Colonic mucosa (tissue), 4 donors: ENCODE measurements at places on chromosomes 16 and 17.

- no peak for DNase-seq
Observed at GRCh38 chr17:51604299-51605020, 344.1 kb downstream of the UTP18 start.

GRCh38 chr16:1834096-1834495 is 7.1 kb downstream of the FAHD1 start:
- DNase-seq = no peak

DNA sequence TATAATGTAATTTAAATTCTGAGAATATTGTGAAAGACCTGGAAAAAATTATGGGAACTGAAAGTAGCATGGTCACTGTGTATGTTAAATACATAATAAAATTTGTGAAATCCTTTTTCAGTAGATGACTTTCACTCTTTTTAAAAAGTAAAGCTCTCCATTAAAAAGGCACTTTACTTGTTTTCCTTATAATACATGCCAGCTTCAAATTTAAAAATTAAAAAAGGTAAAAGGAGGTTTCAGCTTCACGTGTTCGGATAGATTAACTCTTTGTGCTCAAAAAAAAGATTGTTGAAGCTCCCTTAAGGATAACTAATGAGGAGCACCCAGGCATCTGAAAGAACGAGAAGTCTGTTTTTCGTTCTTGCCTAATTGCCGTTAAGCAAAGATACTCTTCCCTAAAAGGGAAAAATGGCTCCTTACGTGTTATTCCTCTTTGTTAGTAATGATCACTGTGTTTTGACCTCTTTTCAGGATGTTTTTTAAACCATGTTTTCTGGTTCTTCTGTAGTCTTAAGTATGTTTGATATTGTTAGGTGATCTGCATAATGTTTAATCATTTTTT is 87.8 kb downstream of the TUBD1 start:
- DNase-seq = no peak

GRCh38 chr17:41186872-41187271 is 2.2 kb upstream of the KRTAP4-1 start:
- no peak for DNase-seq

DNA sequence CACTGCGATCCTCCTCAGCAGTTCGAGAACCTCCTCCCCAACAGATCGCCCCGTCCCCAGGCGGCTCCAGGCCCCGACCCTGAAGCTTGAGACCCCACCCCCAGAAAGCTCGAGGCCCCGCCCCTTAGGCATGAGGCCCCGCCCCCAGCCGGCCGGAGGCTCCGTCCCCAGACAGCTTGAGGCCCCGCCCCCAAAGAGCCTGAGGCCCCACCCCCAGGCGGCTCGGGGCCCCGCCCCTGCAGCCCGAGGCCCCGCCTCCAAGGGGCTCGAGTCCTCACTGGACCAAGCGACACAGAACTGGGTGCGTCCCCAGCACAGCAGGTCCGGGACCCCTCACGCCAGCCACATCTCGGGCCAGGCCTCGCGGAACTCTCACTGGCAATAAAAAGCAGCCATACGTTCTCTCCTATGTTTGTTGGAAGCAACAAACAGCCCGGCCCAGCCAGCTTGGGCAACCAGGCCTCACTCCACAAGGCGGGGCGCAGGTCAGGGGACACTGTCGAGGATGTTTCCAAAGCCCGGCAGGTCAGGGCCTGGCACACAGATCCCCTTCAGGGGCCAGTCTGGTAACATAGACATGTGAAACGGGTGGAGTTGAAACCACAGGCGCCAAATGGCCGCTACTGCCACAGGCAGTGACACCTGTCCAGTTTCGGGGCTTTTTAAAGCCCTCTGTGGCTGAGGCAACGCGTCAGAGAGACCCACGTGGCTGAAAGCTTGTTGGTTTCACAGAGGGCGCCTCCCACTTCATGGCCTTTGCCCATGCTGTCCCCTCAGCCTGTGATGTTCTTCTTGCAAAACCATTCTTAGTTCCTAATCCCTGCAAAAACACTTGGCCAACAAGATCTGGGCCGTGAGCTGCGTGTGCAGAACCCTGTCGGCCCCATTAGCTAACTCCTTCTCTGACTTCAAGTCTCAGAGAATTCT is 224.2 kb downstream of the PARN start:
- peak; percentile 55 for DNase-seq

- peak; percentile 40 for DNase-seq
Observed at GRCh38 chr17:47905221-47905733, 9.2 kb downstream of the SP2 start.

DNA sequence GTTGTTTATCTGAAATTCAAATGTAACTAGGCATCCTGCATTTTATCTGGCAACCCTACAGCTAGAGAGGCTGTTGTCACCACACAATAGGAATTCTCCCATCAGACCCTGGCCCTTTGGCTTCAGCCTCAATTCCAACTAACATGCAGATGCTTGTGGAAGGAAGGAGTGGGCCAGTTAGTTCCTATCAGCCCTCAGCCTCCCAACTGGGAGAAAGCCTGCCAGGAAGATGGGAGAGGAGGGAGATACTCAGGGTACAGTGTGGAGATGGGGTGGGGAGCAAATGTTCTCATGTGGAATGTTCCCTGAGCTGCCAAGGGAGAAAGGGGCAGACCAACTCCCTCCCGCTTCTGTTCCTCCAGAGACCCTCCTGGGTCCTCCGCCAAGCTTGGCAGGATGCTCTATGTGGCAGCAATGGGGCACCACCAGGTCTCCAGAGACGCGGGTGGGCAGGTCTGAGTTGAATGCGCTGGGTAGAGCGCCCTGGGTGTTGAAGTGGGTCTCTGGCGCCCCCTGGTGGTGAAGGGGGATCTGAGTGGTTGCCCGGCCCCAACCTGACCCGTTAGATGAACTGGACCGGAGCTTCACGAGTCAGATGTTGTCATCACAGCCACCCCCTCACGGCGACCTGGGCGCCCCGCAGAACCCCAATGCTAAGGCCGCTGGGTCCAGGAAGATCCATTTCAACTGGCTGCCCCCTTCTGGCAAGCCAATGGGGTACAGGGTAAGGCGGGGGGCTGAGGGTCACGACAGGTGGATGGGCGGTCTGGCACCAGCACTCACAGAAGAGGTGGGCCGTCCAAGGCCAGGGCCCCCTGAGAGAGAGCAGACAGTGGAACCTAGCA is 15.2 kb downstream of the GALK1 start:
- peak; percentile 87 for DNase-seq

DNA sequence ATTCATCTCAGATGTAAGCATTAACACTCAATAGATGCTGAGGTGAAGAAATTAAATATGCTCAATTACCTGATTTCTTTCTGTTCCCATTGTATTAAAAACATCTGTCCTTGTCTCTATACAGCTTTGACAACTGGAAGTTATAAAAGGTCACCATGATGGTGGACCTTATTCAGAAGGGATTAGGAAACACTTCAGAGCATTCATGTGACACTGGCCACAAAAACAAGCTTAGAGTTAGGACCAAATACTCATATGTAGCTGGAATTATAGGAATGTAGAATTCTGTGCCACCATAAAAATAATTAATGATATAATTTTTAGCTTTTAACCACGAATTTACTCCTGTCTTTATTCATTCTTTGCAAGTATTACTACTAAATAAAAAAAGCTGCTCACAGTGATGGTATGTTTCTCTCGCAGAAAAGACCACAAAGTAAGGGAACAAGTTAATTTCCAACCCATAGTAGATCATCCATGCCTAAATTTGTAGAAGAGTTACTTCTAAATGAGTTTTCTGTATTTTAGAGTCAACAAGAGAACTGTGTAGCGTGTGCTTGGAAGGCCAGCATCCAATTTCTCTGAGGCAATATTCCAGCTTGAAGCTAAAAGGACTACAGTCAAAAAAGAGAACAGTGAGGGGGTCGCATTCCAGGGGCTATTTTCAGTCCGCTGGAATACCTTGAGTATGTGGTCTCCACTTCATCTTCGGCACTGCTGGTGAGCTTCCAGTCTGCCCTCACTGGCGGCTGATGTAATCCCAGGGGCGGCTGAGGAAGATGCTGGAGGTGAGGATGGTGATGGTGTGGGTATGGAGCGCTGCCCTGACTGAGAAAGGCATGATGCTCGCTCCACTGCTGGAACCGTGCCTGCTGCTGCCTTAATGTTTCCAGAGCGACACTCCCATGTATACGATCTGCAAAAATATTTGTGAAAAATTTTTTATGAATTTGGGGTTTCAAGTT is 63.7 kb downstream of the CACNG1 start:
- DNase-seq = no peak

DNA sequence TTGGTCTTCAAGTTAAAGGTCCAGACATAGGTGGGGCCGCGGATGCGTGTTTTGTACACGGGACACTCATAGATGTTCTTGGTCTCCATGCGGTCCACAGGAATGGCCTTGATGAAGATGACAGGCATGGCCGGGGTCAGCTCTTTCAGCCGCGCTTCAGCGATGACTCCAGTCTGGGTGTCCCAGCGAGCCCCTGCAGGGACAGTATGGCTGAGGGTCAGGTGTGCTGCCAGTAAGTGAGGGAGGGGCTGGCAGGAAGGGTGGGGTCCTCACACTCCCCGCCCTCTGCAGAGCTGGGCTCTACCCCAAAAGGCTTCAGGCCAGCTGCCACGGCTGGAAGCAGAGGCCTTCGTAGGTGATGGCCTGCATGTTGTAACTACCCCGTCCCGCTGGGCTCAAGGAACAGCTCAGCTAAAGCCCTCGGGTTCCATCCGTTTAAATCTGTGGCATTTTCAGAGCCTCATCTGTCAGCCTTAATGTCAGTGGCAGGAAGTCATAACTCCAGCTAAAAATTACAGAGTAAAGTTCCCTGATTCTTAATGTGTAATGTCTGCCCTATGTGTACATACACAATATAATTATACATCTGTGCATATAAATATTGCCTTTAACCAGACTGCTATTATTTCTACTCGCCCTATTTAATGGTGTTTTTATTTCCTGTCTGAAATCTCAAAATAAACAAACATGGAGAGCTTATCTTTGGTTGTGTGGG is 45.7 kb downstream of the PGS1 start:
- no peak for DNase-seq

GRCh38 chr17:63838631-63839171 is 3.8 kb downstream of the SMARCD2 start:
- peak; percentile 72 for DNase-seq

DNA sequence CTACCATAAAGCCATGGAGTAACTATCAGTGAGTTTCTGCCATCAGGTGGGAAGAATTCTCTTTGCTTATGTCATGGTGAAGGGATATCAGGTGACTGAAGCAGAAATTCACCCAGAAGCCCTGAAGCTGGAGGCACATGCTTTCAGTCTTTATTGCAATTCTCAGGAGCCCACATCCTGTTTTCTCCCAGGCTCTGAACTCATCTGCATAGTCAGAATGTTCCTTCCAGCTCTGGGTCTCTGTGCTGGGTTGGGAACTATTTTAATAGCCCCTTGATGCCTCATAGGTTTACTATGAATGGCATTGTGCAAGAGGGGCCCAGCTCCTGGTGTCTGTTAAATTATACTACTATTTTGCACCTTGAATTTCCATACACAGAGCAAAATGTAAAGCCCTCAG is 198.4 kb upstream of the SOX9 start:
- no peak for DNase-seq

DNA sequence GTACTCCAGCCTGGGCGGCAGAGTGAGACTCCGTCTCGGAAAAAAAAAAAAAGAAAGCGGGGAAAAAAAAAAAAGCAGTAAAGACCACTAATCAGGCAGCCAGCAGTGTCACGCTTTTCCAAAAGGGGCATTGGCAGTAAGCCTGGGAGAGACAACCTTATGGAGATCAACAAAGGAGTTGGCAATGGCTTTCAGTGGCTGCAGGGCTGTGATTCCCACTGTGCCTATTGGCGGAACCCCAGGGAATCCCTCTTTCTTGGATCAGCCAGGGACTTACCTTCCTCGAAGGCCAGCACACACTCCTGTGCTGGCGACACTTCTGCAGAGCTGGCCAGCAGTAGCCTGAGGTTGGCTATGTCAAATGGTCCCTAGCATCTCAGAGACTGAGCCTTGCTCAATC is 43.2 kb upstream of the ZFHX3 start:
- DNase-seq = no peak

DNA sequence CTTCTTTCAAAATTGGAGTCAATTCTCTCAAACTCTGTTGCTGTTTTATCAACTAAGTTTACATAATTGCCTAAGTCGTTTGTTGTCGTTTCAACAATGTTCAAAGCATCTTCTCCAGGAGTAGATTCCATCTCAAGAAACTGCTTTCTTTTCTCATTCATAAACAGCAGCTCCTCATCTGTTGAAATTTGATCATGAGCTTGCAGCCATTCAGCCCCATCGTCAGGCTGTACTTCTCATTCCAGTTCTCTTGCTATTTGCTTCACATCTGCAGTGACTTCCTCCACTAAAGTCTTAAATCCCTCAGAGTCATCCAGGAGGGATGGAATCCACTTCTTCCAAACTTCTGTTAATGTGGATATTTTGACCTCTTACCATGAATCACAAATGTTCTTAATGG is 230.6 kb downstream of the IRF8 start:
- no peak for DNase-seq

DNA sequence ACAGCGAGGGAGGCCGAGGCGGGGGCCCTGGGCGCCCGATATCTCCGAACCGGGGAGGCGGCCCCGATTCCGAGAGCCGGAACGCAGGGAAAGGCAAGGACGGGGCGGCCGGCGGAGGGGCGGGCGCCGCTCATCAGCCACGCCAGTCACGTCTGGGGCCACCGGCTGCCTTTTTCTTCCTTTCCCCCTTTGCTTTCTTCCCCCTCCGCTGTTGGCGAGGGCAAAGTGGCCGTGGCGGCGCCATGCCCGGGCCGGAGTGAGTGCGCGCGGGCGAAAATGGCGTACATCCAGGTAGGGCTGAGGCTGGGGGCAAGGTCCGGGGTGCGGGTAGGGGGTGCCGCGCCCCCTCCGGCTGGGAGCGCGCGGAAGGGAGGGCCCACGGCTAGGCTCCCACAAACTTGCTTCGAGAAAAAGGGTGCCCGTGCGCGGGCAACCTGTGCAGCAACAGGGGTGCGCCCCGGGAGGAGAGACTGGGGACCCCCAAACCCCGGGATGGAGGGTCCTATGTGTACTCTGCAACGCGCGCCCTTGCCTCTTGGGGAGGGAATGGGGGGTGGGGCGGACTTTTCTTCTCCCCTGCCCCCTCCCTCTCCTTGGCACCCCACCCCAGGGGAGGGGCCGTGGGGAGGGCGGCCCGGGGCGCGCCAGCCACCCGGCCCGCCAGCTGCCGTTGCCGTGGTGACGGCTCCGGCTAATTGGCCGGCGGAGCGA is 486 bp downstream of the SYT17 start:
- peak; percentile 60 for DNase-seq

DNA sequence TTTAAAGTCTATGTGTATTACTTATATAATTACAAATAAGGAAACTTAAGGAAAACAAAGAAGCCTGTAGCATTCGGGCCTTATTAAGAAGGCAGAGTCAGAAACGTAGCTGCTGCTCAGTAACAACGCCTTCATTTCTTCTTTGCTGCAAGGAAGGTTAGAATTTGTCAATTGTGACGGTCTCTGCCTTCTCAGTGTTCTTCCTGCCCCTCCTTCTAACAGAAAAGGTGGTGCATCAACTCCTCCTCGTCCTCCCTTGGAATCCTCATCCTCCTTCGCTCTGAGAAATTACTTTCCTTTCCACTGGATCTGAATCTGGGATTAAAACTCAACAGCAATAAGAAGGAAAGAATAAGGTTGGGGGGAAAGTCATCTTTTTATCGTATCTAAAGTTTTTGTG is 63.0 kb downstream of the VPS53 start:
- DNase-seq = no peak

- no peak for DNase-seq
Observed at GRCh38 chr16:6247150-6247549, 1085.5 kb upstream of the RBFOX1 start.

GRCh38 chr17:978103-979093 is 1.2 kb downstream of the NXN start:
- DNase-seq = no peak

- no peak for DNase-seq
Observed at GRCh38 chr16:57313509-57313908, 29.0 kb upstream of the PLLP start.

GRCh38 chr16:86074651-86075487 is 175.9 kb downstream of the IRF8 start:
- no peak for DNase-seq

- no peak for DNase-seq
Observed at GRCh38 chr16:25580041-25580440, 111.7 kb upstream of the HS3ST4 start.
